Eye (tissue), 1 donor: ENCODE measurements at places on chromosomes 11 and 22.

GRCh38 chr22:24994070-24994763 lies 41.7 kb downstream of the KIAA1671 start:
- DNase-seq, result no peak

DNA sequence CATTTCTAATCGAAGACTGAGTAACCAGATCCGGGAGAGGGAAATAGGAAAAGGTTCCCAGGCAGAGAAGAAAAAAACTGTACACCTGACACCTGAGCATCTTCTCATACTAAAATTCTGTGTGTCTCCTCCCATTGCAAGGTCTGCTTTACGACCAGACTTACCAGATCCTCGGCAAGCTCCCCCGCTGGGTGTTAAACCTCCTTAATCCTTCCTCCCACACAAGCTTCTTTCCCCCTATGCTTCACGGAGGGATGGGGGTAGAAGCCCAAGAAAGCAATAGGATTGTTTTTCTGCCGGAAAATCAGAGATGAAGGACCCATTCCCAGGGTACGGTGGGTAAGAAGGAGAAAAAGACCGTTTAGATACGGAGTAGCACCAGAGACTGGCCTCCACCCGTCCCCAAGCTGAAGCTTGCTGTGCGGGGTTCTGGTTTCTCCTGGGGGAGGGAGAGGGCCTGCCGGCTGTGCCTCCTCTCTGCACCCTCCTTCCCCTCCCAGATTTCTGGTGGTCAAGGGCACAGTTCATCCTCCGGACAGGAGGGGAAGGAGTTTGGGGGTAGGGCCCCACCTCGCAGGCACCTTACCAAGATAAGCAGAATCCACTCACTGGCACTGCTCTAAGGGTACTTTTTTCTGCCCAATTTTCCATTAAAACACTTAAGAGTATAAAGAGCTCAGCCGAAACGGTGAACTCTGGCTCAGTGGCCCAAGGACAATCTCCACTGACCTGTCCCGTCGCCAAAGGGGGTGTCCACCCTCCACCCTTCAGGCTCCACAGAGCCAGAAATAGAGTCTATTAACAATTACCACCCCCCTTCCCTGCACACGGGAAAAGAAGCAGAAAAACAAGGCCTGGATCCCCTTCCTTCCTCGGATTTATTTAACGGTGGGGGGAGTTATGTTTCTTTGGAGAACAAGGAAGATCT lies 1.2 kb downstream of the TOB2 start:
- peak; percentile 74 for DNase-seq

- DNase-seq, result no peak
Observed at GRCh38 chr22:32920734-32921133, 119.2 kb downstream of the TIMP3 start.

- no peak for DNase-seq
Observed at GRCh38 chr11:119085437-119085847, 761 bp downstream of the HMBS start.

GRCh38 chr22:44364751-44365130 lies 52.0 kb upstream of the SHISAL1 start:
- no peak for DNase-seq

DNA sequence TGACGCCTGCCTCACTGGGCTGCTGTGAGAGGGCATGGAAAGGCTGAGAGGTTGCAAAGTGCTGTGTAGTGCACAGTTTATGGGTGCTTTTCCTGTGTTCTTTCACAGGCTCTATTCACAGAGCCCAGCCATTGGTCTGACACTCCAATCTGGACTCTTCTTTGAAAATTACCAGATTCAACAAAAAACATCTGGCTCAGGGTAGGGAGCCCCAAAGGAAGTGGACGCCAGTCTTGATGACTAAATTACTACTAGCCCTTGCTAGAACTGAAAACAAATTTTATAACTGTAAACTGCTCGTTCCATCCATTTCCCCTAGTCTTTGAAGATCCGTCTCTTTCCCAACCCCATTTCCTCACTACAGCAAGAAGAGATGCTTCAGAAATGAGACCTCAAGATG lies 178.6 kb downstream of the TENM4 start:
- DNase-seq, result no peak

DNA sequence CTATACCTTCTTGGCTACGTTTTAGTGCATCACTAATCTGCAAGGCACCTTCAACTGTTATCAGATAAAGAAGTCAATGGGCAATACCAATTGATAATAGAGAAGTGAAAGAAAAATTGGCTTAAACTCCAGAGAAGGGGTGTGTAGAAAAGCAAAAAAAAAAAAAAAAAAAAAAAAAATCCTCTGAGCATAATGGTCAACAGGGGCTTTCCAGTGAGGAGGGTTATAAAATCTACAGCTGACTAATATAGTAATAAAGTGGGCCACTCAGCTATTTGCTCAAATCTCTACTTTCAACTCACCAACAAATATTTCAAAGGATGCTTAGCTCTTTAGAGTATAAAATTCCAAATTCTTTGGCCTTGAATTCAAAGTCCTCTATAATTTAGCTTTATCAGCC lies 77.8 kb downstream of the APOL5 start:
- no peak for DNase-seq

GRCh38 chr22:20413217-20414058 lies 19.5 kb downstream of the ZNF74 start:
- DNase-seq, result no peak

DNA sequence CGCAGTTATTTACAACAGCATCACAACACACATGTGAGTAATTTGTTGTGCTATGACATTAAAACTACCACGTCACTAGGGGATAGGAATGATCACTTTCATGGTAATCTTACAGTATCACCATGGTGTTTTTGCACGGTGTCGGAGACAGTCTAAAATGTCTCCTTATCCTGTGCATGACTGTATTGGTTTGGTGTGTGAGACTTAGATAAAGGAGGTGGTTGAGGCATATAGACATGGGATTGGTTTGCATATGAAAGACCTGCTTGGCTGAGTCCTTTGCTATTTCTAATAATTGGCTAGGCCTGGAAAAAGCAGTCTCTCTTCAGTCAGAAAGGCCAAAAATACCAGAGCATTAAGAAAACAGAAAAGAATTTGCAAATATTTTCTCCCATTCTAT lies 30.2 kb downstream of the MSANTD4 start:
- no peak for DNase-seq

- no peak for DNase-seq
Observed at GRCh38 chr11:57302489-57302888, 22.3 kb downstream of the TNKS1BP1 start.

DNA sequence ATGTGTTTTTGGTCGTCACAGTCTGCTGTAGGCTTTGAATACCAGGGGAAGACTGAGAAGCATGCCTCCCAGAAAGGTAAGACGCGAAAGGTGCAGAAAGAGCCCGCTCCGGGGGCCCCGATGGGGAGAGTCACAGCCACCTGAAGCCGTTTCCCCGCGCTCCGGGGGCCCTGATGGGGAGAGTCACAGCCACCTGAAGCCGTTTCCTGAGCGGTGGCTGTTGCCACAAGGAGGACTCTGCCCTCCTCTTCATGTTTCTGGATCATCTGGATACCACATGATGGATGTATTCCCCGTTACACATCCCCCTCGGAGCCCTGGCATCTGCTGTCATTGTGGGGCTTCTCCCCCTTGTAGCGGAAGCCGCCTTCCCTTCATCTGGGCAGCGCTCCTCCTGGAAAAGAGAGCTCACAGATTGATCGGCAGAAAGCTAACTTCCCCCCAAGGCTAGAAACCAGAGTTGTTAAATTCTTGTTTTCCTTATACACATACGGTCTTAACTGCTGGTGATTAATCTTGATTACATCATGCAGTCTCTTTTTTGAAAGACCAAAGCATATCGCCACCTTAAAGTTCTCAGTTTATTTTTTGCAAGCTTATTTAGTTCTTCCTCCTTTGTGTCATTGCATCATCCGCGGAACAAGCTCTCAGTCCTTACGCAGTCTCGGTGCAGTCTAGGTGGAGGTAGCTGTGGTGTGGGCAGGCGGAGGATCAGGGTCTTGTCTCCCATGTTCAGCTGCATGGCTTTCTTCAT lies 17.5 kb downstream of the CTTN start:
- peak; percentile 14 for DNase-seq

- no peak for DNase-seq
Observed at GRCh38 chr11:90491466-90491865, 268.6 kb upstream of the CHORDC1 start.

DNA sequence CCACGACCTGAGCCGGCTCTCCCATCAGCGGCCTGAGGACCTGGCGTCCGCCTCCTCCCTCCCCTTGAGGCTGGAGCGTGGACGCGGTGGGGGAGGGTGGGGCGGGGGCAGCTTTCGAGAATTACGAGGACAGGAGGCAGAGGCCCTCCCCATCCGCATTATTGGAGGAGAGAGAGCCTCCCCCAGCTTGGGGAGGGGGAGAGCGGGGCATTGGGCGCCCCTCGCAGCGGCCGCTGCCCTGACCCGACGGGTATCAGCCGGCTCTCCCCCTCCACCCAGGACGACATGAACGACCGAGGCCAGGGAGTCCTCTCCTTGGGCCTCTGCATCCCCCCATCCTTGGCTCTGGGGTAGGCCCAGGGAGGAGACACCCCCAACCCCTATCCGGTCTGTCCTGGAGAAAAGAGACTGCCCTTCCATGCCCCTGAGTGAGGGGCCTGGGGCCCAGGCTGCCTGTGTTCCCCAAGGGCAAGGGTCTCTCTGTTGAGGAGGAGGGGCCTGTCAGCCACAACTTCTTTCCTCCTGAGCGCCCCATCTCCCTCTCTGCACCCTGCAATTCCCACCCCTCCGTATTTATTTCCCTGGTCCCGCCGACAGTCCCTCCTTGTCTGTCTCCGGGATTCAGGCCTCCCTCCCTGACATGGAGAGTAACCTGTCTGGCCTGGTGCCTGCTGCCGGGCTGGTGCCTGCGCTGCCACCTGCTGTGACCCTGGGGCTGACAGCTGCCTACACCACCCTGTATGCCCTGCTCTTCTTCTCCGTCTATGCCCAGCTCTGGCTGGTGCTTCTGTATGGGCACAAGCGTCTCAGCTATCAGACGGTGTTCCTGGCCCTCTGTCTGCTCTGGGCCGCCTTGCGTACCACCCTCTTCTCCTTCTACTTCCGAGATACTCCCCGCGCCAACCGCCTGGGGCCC lies 495 bp downstream of the GPR137 start:
- no peak for DNase-seq

DNA sequence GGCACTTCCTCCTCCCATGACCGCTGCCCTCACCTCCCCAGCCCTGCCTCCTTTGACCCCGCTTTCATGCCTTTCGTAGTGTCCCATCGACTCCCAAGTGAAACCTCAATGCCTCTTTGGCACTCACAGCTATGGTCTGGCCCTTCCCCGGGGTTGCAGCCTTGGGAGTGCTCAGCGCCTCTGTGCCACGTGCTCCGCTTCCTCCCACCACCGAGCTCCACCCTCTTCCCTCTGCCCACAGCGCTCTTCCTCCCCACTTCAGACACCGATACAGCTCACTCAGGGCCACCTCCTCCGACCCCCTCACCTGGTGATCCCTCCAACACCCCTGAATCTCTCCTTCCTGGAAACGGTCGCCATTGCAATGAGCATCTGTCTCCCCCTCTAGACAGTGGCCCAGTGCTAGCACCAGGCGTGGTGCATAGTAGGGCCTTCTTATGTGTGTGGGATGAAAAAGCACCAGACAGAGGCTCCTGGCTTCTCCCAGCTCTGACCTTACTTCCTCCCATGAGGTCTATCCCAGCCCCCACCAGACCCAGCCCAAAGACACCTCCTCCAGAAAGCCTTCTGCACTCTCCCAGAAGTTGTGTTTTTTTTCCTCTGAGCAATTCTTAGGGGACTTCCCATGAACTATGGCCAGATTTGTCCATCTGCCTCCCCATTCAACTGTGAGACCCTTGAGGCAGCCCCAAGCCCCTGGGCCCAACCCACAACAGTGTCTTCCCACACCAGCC lies 16.4 kb upstream of the SCGB1A1 start:
- no peak for DNase-seq

DNA sequence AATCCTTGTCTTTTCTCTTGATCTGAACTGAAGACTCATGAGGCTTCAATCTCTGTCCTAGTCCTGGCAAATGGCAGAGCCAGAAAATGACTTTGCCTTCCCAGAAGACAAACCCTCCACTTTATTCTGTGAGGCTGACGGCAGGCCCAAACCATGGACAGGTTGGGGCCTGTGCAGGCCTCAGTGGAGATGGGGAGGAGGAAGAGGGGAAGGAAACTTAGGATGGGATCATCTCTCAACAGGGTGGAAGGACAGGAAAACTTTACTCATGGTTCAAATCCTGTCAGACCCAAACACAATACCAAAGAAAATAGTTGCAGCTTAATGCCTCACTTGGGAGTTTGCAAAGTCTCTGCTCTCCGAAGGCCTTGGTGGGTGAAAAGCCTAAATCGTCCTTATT lies 9.8 kb downstream of the RPL27A start:
- DNase-seq, result no peak

DNA sequence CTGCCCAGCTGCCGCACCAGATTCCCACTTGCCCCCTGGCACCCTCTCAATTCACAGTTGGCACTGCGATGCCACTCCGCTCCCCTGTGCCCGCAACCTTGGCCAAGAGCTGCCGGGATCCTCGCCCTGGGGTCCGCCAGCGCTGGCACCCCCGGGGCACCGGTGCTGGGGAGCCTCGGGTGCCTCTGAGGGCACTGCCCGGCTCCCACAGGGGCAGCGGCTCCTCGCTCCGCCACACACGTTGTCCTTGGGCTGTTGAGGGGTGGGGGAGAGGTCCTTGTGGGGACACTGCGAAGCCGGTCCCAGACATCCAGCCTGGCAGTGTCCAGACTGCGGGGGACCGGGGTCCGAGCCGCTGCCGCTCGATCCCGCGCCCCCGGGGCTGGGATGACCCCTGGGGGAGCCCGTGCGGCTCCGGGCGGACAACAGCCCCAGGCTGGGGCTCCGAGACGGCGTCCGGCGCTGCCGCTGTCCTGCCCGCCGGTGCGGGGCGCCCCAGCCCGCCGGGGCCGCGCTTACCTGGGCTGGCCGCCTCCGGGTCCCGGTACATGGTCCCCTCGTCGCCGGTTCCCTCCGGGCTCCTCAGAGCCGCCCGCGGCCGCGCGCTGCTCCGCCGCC lies 496 bp downstream of the SYT7 start:
- DNase-seq, result no peak

- no peak for DNase-seq
Observed at GRCh38 chr11:32852207-32852606, 22.5 kb downstream of the PRRG4 start.

DNA sequence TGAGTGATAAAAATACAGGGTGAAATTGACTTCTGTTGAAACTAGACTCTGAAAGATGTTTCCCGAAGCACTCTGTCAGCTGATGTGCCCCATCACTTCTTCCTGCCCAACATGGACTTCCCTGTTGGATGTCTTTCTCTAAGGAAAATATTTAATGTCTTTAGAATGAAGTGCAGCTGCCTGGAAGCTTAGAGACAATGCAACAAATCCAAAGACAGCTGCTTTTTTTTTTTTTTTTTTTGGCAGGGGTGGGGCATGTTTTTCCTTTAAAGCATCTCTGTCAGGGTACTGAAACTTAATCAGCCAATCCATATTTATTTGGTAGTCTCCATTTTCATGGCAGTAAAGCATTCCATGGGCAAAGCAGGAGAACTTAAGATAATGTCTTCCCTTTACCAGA lies 5.9 kb downstream of the JAM3 start:
- DNase-seq, result no peak

- DNase-seq, result no peak
Observed at GRCh38 chr11:2447951-2448650, 3.3 kb downstream of the KCNQ1 start.

DNA sequence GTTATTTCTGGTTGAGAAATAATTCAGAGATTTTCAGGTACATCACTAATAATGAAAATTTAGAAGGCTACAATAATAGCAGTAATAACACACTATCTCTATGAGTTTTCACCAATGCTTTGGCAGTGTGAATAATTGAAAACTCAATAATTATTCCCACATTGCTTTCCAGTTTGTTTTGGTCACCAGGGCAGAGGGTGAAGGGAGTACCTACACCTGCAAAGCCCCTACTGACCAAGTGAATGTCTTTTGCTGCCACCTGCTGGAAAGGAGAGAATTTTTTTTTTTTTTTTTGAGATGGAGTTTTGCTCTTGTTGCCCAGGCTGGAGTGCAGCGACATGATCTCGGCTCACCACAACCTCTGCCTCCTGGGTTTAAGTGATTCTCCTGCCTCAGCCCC lies 3.2 kb downstream of the NELL1 start:
- DNase-seq, result peak; percentile 28
